RPMI7951 (cell line): ENCODE measurements at places on chromosomes 3 and 15. TPM values are rescaled to one million over a fixed set of nuclear protein-coding genes. Genes with fewer than 3 reads are reported as not detected.

GRCh38 chr3:185330238-185330637 is 32.7 kb upstream of the MAP3K13 start:
- no peak for DNase-seq

GRCh38 chr3:157423337-157423736 is 13.3 kb upstream of the PTX3 start:
- no peak for DNase-seq

GRCh38 chr15:71494563-71495397 is 315.6 kb upstream of the NR2E3 start:
- DNase-seq = no peak

GRCh38 chr3:57893668-57894067 is 114.6 kb upstream of the FLNB start:
- no peak for DNase-seq

GRCh38 chr15:68031404-68031803 is 22.7 kb upstream of the PIAS1 start:
- DNase-seq = no peak

GRCh38 chr3:194654443-194654842 is 17.5 kb downstream of the LSG1 start:
- DNase-seq = no peak

- no peak for DNase-seq
These were observed 5.9 kb downstream of the CGNL1 start for GRCh38 chr15:57382215-57382614.

The ZPLD1 gene
- total RNA-seq = 0.20 TPM in 1 of 2 replicates, not detected in the other
